ENCODE measurements at places on chromosomes 12 and 14.
A peak's percentile ranks its signal among the peaks of the same experiment; 100 is the strongest.

- DNase-seq = no peak
These were observed 134.8 kb upstream of the ARHGAP5 start for GRCh38 chr14:31942166-31942841.

- DNase-seq = no peak
These were observed 660 bp upstream of the MCRS1 start for GRCh38 chr12:49568442-49569162.

- no peak for DNase-seq
These were observed 489.8 kb upstream of the FLRT2 start for GRCh38 chr14:85040046-85040685.

DNA sequence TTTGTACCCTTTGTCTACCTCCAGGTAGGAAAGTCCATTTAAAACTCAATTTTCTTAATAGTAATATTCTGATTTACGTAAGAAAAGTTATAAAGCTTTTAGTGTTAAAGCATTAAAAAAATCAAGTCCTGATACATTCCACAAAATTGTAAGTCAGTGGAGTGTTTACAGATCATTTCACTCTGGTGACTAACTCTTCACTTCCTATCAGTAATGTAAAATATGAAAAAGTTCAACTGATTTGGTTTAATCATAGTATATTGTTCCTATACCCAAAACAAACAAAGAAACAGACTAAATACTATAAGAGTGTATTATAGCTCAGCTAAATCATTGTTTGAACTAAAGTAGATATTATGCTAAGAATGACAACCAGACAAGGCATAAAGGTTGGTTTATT is 85.9 kb downstream of the VEZT start:
- DNase-seq = no peak

- DNase-seq = no peak
These were observed 29.5 kb upstream of the STAB2 start for GRCh38 chr12:103557628-103558010.

GRCh38 chr12:73514672-73515071 is 1023.0 kb upstream of the ATXN7L3B start:
- DNase-seq = no peak

DNA sequence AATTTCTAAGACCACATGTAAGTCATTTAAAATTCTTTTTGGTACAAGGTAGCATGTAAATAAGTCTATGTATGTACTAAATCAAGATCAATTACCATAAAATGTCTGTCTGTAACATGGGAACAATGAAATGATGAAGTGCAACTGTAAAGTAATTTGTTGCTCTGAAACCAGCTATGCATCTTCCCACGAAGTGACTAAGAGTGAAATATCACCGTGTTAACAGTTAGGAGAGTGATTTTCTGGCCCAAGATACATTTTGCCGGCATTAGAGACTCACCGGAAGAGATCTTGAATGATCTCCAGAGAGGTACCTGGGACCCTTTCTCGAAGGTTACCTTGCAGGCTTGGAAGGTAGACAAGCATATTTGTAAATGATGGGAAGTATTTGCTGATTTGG is 105.8 kb downstream of the SAMD4A start:
- DNase-seq = no peak

- DNase-seq = no peak
These were observed 7.0 kb downstream of the SERPINA1 start for GRCh38 chr14:94381149-94382030.

DNA sequence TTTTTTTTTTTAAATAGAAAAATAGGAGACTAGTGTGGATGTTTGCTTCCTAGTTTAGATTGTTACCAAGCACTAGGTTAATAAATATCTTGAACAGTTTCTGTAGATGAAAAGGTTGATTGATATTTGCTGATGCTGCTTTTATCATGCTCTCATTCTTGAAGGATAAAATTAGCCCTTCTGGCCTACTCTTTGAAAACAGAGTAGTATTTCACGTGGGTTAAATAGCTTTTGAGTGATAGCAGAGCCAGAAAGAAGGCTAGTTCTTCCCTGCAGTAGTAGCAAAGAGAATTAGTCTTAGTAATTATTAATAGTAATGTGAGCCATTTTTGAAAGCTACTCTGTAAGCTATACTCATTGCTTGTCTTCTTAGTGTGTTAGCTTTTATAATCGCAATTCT is 5.2 kb downstream of the NEDD1 start:
- DNase-seq = no peak

GRCh38 chr12:678747-679712 is 15.8 kb upstream of the NINJ2 start:
- no peak for DNase-seq

GRCh38 chr14:36067428-36068187 is 108.9 kb downstream of the PTCSC3 start:
- no peak for DNase-seq

DNA sequence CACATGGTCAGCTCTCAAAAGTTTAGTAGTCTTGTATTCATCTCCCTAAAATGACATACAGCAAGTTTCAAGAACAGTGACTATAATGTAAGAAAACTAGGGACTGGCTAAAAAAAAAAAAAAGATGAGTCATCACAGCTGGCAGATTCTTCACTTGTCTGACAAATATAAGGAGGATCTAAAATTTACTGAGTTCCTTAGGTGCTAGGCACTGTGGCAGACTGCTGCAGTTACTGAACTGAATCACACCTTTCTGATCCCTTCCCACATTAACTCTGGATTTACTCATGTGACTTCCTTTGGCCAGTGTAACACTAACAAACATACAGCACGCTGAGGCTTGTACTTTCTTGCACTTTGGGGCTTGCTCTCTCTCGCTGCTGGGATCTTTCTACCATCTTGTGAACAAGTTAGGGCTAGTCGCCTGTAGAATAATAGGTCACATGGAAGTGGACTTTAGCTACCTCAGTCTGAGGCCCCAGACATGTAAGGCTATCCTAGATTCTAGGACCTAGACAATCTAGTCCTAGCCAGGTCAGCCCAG is 32.1 kb downstream of the BAZ1A start:
- peak; percentile 80 for DNase-seq

DNA sequence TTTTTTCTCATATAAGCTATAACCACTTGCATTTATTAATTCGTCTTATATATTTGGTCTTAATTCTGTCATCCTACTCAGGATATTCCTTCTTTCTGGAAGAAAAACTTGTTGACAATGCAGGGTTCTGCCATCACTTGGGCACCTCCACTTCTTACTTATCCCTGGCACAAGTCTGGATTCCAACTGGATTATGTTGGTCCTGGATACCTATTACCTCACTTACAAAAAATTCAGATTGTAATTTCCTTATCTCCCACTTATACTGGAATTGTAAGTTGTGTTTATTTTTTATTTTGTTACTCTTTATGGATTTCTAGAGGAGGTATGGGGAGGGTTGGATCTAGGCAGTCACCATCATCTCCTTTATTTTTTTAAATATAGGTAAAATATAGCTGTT is 36.7 kb downstream of the LRRIQ1 start:
- no peak for DNase-seq

DNA sequence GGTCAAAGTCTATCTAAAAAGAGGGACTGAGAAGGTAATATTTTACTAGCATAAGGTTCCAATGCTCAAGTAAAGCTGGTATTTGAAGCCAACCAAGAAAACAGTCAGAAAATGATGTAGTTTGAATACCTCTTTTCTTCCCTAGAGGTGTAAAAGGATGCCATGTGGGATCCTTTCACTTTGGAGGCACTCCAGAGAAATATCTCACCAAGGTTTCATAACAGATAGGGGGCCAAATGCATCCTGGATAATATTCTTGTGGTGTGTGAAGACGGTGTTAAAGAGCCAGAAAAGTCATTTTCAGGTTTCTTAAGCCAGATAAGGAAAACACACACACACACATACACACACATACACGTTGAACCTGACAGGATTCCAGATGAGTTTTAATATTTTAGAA is 136.1 kb upstream of the PRKD1 start:
- no peak for DNase-seq

- no peak for DNase-seq
These were observed 202.3 kb downstream of the KIF21A start for GRCh38 chr12:39240587-39240986.

GRCh38 chr12:65561798-65562382 is 262.4 kb upstream of the HMGA2 start:
- DNase-seq = no peak

- no peak for DNase-seq
These were observed 907 bp upstream of the LRIG3 start for GRCh38 chr12:58920961-58921861.

DNA sequence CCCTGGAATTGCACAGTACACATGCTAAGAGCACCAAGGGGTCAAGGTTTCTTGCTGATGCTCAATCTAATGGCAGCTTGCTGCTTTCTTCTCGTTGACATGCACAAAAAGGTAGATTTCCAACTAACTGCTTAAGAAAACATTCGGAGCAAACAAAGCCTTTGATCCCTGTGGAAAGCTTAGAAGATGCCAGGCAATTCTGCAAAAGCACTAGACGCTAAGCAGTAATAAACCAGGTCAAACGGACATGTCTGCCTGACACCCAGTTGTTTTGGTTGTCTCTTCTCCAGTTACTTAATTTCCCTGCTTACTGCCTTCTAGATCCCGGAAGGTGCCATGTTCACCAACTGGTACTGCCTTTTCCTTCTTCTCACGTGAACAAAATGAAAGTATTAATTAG is 100.5 kb upstream of the TMCC3 start:
- no peak for DNase-seq

DNA sequence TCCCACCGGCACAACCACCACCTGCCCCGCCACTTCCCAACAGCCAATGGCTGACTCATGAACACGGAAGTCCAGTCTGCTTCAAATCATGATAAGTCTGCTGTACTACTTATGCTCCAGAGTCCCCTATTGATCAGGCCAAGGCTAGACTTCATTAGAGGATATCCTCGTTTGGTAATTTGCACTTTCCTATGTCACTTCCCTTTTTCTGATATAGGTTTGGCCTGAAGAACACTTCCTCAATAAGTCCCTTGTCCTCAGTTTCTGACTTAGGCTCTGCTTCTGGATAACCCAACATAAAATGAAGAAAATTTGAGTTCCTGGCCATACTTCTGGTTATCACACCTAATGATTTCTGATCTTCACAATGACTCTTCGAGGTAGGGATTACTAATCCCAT is 45.3 kb downstream of the IFNG-AS1 start:
- no peak for DNase-seq

- no peak for DNase-seq
These were observed 85.1 kb upstream of the AMIGO2 start for GRCh38 chr12:47164724-47165439.

DNA sequence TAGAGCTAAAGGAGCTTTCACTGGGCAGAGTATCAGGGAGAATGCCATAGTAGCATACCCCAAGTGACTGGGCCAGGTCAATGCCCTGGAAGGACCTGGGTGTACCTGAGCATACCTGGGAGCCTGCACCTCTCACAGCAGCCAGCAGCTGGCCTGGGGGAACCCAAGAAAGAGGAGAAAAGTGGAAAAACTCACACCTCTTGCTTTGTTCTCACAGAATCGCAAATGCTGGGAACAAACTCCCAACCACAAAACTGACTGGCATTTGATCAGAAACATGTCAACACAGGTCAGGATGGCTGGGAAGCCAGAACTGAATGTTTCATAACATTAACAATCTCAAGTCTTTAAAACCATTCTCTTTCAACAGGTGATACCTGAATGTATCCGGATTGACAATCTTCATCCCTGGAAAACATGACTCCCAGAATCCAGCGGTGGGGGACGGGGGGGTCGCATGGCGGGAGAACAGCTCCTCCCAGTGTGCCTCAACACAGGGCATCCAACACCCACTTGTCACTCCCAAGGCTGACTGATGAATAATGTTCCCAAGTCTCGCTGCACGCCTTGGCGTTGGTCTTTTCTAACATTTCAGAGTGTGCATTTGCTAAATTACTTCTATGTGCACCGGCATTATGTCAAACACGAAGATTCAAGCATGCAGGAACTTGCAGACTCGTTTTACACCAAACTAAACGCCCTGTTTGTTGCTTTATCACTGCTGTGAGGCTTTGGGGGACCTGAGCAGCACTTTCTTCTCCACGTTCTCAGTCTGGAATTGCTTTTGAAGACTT is 7.9 kb downstream of the FOXN3 start:
- no peak for DNase-seq

DNA sequence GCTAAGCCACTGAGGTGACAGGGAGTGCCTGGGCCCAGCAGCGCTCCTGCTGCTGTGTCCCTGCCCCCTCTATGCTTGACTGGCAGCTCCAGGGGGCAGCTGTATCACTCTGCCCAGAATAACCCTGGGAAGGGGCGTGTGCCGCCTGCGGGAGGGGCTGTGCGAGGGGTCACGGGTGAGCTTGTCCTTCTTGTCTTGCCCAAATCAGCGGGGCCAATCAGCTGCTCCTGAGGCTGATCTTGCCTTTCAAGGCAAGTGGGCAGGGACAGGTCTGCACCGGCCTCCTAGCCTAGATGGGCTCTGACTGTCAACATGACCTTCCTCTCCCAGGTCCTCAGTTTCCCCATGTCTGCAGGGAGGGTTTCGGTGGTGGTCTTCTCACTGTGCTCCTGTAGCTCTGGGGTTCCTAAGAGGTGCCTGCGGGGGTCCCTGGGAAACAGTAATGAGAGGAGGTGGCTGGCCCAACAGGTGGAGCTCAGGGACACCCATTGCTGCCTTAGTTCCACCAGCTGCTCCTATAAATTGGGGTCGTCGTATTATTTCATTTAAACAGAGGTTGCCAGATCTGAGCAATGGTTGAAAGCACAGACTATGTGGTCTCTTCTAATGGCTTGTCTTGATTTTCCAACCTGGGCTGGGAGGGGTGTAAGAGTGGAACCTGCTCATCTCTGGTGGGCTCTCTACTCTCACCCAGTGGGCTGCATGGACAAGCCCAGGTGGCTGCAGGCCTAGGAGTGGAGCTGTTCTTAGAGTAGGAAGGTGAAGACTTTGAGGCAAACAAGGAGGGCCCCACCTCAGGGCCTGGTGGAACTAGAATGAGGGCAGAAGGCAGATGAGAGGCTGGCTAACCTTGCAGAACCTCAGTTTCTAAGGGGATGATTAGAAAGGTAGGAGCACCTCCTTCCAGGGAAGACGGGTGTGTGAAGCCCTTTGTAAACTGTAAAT is 11.7 kb downstream of the RTL1 start:
- no peak for DNase-seq

- DNase-seq = no peak
These were observed 2.6 kb downstream of the TMTC1 start for GRCh38 chr12:29781188-29781587.

GRCh38 chr14:75518625-75519024 is 3.6 kb upstream of the BATF start:
- no peak for DNase-seq

- DNase-seq = no peak
These were observed 48.9 kb downstream of the SERPINA10 start for GRCh38 chr14:94244182-94244581.

DNA sequence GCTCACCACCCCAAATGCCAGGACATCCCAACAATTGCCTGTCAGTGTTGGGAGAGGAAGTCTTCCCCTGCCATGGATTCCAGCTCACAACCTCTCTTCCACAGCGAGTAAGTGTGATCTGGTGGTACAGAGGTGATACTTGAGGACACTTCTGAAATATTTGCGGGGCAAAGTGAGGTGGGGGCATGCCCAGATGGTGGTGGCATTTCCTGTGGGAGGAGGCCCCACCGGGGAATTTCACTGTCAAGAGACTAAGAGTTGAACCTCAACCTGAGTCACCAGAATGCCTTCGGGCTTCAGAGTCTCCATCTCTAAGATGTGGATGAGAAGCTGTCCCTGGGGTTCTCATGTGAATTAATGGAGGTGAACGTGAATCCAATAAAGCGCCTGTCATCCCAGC is 122.3 kb upstream of the RFLNA start:
- no peak for DNase-seq

GRCh38 chr14:100416921-100417860 is 94.1 kb downstream of the SLC25A47 start:
- no peak for DNase-seq
